NCI-H1417 (cell line): ENCODE measurements at places on chromosomes 5 and 9.

DNA sequence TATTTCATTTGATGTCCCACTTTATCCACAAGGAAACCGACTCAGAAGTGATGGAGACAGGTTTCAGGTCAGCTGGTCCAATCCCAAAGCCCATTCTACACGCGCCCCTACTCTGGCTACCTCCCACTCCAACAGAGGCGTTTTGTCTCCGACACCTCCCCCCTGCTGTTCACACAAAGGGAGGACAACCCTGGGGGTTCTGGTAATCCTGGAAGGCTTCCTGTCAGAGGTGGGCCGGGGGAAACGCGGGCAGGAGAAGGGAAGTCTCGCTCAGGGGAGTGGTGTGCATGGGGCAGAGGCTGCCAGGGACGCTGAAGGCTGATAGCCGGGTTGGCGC lies 39.7 kb upstream of the GABRP start:
- peak; percentile 7 for DNase-seq

DNA sequence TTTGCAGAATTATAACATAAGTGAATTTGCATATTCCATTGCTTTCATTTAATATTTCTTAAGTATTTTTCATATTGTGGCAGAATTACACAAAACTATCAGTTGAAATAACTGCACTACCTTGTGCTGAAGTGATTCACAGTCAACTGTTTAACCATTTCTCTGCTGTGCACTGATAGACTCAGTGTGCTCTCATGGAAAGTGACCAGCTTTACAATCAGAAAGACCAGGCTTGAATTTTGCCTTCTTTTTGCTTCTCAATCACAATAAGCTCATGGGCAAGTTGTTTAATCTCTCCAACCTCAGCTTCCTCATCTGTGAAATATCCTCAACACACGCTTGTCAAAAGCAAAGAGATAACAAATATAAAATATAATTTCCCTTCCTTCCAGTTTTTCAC lies 18.3 kb downstream of the CDK5RAP2 start:
- DNase-seq = no peak

GRCh38 chr5:94884311-94884710 lies 265.8 kb downstream of the SLF1 start:
- no peak for DNase-seq

- DNase-seq = no peak
These were observed 8.5 kb downstream of the EGFL7 start for GRCh38 chr9:136671254-136671614.

DNA sequence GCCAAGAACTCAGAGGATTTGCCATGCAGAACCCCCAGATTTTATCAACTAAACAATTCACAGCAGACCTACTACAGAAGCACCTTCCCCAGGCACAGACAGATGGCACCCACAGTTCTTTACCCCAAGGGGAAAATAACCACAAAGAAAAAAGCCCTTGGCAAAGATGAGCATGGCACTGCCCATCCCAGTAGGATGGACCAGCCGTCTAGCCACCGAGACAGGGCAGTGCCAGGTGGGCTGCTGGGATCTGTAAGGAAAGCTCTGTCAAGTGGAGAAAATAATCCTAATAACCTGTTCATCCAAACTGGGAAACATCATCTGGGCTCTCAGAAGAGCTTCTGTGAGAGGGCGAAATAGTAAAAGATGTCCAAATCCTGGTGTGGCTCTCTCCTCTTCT lies 130.0 kb downstream of the COL23A1 start:
- no peak for DNase-seq

DNA sequence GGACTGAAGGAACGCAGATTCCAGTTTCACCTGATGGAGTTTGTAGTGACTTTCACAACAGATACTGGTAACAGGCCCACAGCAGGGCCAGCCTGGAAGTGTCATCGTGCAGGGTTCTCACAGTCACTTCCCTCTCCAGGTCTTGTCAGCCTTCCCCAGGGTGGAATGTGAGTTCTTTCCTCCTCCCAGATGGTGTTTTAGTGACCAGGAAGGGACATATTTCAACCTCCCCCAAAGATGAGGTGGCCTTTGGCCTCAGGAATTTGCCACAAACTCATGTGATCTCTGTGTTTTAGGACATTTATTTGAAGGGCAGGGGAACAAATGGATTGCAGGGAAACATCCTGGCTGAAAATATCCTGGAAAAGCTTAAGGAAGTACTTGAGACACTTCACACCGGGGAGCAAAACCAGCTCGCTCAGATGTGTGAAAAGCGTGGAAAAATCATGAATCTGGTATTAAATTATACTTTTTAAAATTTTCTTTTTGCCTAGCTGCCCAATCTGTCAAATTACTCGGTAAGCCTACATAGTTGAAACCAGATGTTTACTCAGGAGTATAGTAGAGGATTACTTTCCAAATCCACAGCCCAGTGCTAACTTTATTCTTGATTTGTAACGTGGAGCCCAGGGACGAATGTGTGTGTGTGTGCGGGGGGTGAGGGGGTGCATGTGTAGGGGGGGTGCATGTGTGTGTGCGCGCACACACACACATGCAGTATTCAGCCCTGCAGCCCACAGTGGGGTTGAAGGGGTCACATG lies 66.8 kb downstream of the PTPDC1 start:
- DNase-seq = no peak
